NCI-H2171 treated with DMSO at 0.1 percent for 48 hours (cell line): ENCODE measurements at places on chromosomes 12 and 14.

GRCh38 chr12:110102255-110102654 lies 21.9 kb upstream of the IFT81 start:
- DNase-seq: peak; percentile 83

DNA sequence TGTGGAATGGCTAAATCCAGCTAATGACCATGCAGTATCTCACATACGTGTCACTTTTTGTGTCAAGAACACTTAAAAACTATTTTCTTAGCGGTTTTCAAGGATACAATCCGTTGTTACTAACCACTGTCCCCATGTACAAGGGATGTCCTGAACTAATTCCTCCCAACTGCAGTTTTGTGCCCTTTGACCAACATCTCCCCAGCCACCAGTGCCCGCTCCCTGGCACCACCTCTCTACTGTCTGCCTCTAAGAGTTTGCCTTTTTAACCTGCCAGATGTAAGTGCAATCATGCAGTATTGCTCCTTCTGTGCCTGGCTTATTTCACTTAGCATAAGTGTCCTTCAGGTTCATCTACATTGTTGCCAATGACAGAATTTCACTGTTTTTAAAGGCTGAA lies 315.7 kb downstream of the TMEM121 start:
- peak; percentile 76 for DNase-seq

DNA sequence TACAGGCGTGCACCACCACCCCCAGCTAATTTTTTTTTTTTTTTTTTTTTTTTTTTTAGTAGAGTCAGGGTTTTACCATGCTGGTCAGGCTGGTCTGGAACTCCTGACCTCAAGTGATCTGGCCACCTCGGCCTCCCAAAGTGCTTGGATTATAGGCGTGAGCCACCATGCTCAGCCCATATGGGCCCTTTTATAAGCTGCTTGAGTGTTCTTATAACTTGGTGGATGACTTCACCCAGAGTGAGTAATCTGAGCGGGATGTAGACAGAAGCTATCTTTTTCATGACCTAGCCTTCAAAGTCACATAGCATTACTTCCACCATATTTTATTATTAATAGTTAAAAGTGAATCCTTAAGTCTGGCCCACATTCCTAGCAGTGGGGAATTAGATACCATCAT lies 16.4 kb downstream of the BBOF1 start:
- no peak for DNase-seq

DNA sequence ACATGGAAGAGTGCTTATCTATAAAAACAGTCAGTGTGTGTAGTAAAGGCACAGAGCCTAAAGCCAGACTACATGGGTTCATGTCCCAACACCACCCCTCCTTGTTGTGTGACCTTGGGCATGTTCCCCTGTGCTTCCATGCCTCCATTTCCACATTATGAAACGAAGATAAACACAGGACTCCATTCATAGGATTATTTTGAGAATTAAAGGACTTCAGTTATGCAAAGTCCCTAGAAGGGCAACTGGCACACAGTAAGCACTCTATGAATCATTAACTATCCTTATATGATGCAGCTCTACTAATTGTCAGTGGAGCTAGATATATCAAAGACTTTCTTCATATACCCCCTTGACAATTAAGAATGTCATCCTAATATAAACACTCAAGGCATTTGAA lies 17.8 kb downstream of the IFNG-AS1 start:
- DNase-seq: no peak

GRCh38 chr14:65696801-65697200 lies 284.3 kb downstream of the FUT8 start:
- DNase-seq: no peak

GRCh38 chr12:110088936-110089335 lies 35.2 kb upstream of the IFT81 start:
- DNase-seq: no peak

GRCh38 chr12:57126561-57126960 lies 1.7 kb upstream of the LRP1 start:
- peak; percentile 74 for DNase-seq

GRCh38 chr12:122669397-122670070 lies 33.6 kb downstream of the HCAR2 start:
- DNase-seq: no peak

DNA sequence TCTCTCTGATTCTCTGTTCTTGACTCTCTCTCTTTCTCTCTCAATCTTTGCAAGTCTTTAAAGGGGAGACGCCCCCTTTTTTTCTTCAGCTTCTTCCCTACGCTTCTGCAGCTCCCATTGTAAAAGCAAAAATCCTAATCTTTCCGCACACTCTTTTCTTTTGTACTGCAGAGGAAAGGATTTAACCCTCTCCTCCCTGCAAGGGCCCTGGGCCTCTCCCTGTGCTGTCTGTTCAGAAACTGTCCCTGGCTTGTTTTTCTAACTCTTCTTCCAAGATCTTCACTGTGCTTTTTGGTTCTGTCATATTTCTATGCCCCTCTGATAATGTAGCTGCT lies 10.9 kb upstream of the SALL2 start:
- DNase-seq: no peak

DNA sequence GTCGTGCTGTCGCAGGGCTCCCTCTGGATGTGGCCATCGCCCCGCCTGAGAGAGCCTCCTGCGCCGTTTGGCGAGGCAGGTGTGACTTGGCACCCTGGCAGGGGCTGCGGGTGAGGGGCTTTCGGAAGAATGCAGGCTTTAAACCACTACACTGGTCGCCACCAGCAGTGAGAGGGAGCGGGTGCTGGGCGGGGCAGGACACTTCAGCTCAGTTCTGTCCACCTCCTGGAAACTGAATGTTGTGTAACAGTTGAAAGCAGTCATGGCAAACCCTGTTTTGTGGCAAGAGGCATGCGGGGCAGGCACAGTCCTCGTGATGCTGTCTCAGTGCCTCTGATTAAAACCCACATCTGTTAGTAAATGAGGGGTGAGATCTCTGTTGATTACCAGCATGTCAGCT lies 55.9 kb downstream of the AACS start:
- no peak for DNase-seq

DNA sequence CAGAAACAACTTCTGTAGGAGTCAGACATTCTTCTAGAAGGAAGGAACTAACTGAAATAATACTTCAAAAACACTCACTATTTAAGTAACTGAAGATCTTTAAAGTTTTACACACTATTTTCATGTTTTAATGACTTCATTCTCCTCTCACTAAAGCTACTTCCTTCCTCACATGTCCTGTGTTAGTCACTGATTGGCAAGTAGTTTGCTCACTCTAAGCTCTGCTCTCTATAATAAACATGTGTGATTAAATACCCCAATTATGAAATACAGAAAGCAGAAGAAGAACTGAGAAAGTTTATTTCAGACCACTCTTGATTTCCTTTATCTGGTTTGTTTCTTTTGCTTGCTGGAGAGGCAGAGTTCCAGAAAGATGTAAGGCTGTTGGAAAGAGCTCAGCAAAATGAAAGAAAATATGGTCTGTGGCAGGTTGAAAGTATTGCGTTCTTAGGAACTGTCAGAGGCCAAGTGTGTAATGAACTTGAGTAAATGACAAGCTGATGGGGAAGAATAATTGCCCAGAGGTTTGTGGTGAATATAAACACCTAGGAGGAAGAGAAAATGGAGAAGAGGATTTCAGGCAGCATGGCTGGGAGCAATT lies 522.0 kb upstream of the SEL1L start:
- DNase-seq: no peak

- DNase-seq: no peak
Observed at GRCh38 chr14:55099756-55100155, 29.3 kb upstream of the LGALS3 start.

- DNase-seq: no peak
Observed at GRCh38 chr14:53183056-53183455, 29.9 kb upstream of the DDHD1 start.

- DNase-seq: no peak
Observed at GRCh38 chr14:79730953-79731352, 480.4 kb downstream of the DIO2 start.

GRCh38 chr14:90344331-90345238 lies 12.8 kb upstream of the NRDE2 start:
- peak; percentile 15 for DNase-seq

DNA sequence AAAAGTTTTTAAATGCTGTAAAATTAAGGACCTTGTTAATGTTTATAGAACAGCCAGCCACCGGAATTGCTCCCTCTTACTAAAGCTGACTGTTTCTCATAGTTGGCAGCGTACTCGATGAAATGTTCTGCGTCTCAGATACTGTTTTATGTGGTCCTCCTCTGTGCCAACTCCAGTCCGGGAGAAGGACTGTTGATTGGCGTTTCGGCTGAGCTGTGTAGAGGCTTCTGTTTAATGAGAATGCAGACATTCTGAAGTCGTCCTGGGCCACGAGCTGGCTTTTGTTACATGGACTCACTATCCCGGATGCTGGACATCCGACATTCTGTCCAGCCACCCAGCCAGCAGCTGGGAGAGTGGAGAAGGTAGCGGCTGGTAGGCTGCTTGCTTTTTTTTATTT lies 75.4 kb downstream of the WDR20 start:
- no peak for DNase-seq

DNA sequence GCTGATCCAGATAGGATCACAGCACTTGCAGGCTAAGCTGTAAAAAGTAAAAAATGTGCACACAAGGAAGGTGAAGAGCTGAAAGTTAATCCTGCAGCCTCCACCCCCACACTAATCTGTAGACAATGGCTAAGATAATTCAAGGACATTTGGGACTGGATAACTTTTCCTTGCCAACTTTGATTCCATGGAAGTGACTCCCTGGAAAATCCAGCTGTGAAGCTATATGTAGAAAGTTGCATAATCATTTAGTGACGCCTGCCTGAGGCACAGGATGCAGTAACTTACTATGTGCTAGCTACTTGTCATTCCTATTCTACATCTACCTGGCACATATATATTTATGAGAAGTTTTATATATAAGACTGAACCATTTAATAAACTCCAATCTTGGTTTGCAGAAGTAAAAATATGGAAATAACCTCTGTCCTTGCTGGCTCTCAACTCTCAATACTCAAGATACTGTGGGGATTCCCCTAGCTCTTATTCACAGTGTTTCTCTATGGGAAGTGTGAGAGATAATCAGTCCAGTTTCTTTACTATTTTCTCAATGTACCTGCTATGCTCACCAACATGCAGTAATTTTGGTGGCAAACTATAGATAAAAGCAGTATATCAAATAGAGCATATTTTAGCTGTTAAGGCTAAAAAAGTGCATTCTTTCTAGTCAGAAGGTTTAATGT lies 14.8 kb downstream of the LDHB start:
- no peak for DNase-seq

- no peak for DNase-seq
Observed at GRCh38 chr14:55802986-55803872, 223.2 kb downstream of the KTN1 start.

DNA sequence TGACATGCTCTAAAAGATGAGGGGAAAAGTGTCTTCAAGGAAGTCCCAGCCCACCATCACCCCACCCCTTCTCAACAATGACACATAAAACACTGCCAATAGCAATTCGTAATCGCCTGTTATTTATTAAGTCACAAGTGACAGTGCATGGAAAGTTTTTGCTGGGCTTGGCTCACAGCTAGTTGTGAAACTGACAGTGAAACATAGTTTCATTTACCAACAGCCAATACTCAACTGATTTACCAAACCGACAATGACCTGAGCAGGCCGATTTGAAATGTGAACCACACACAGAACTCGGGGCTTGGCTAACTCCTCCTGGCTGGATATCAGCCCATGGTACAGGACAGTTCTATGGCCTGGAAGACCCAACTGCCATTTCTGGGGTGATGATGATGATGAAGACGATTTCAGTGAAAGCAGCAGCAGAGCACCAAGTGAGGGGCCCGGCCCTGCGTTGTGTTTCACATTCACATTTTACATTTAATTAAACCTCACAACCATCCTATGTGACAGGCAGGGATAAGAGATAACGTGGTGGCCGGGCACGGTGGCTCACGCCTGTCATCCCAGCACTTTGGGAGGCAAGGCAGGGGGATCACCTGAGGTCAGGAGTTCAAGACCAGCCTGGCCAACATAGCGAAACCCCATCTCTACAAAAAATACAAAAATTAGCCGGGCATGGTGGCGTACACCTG lies 42.7 kb downstream of the CAMKK2 start:
- no peak for DNase-seq

DNA sequence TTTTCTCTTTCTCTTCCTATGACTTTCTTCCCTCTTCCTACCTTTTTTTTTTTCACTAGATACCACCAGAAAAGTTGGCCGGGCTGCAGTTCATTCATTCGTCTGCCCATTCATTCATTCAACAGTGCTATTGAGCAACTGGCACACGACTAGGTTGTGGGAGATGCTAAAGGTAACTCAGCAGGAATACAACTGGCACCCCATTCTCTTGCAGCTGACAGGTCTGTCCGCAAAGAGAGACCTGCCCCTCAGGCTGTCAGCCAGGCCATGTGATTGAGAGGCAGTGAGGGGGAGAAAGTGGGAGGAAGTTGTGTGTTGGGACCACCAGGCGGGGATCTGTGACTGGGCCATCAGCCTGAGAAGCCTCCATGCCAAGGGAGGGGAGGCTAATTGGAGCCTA lies 105.2 kb downstream of the TSPAN9 start:
- no peak for DNase-seq

- no peak for DNase-seq
Observed at GRCh38 chr12:82688596-82688995, 1.9 kb downstream of the TMTC2 start.

DNA sequence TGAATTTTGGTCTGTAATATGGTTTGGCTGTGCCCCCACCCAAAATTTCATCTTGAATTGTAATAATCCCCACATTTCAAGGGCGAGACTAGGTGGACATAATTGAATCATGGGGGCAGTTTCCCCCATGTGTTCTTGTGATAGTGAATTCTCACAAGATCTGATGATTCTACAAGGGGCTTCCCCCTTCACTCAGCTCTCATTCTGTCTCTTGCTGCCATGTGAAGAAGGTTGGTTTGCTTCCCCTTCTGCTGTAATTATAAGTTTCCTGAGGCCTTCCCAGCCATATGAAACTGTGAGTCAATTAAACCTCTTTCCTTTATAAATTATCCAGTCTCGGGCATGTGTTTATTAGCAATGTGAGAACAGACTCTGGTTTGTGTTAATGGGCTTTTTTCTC lies 5.9 kb downstream of the LRRC9 start:
- no peak for DNase-seq

- no peak for DNase-seq
Observed at GRCh38 chr14:91349481-91350074, 68.0 kb downstream of the CCDC88C start.

- DNase-seq: no peak
Observed at GRCh38 chr14:101560534-101561113, 671 bp upstream of the DIO3 start.

GRCh38 chr12:31482816-31483215 lies 108.1 kb downstream of the DENND5B start:
- DNase-seq: no peak

GRCh38 chr12:92703786-92704185 lies 997 bp downstream of the PLEKHG7 start:
- DNase-seq: no peak

- DNase-seq: no peak
Observed at GRCh38 chr12:131688131-131688844, 22.6 kb upstream of the SFSWAP start.

GRCh38 chr12:66269757-66270383 lies 32.4 kb upstream of the HELB start:
- peak; percentile 28 for DNase-seq

DNA sequence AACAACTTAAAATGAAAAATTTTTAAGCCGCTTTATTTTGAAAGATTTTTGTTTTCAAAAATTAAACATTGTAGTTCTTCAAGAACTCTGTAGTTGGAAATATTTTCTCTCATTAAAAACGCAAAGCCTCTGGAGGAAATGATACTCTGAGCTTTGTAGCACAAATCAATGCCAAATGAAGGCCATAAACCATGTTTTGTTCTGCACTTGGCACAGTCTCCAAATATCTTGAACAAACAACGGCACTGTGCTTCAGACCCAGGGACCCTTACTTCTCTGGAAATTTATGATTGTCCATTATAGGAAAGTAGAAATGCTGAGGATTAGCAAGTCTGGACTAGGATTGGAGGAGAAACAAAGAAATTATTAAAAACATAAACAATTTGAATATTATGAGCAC lies 160.8 kb upstream of the BMP4 start:
- no peak for DNase-seq
